Myometrial cell (primary cell): ENCODE measurements at places on chromosomes 6 and 20. TPM values are rescaled to one million over a fixed set of nuclear protein-coding genes. Genes with fewer than 3 reads are reported as not detected.

The GNMT gene
- total RNA-seq: not detected in 2 replicates

The FLRT3 gene
- 1.4 and 4.1 TPM in 2 replicates for total RNA-seq

The MAS1 gene
- total RNA-seq: not detected in 2 replicates

The PTCRA gene
- not detected in 2 replicates for total RNA-seq

The PGC gene
- not detected in 2 replicates for total RNA-seq
